ENCODE measurements at places on chromosomes 13 and 19.

- no peak for DNase-seq
Measured at GRCh38 chr13:79404361-79404760, 1.7 kb downstream of the RBM26 start.

DNA sequence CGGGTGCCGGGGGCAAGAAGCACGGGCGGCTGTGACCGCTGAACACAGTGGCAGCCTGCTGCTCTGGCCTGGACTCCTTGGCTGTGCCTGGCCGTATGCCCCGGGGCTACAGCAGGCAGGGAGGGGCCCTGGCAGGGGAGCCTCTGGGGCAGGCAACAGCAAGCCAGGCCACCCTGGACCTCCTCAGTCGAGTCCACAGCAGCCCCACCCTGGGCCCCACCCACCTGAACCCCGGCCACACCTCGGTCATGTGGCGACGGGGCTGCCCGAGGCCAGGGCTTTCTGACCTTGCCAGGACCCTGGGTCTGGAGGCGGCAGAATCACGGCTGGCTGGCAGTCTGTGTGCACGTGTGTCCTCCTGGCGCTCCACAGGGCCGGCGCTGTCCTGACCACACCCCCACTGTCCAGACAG lies 8.7 kb downstream of the CILP2 start:
- no peak for DNase-seq

- no peak for DNase-seq
Measured at GRCh38 chr13:94296471-94296870, 183.0 kb downstream of the DCT start.

GRCh38 chr19:53158119-53158656 lies 665 bp downstream of the ZNF347 start:
- no peak for DNase-seq

DNA sequence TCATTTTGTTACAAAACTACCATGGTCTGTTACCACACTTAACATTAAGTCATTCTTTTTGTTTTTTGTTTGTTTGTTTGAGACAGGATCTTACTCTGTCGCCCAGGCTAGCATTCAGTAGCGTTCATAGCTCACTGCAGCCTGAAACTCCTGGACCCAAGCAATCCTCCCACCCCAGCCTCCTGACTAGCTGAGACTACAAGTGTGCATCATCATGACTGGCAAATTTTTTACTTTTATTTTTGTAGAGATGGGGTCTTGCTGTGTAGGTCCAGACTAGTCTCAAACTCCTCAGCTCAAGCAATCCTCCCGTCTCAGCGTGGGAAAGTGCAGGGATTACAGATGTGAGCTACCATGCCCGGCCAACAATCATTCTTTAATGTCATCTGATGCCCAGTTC lies 3.3 kb downstream of the ALDH16A1 start:
- no peak for DNase-seq

- no peak for DNase-seq
Measured at GRCh38 chr19:33690378-33691029, 68.8 kb downstream of the CHST8 start.

GRCh38 chr13:19864746-19865309 lies 1.4 kb upstream of the ZMYM5 start:
- DNase-seq = no peak

GRCh38 chr13:46492946-46493345 lies 60.0 kb upstream of the LRCH1 start:
- no peak for DNase-seq

- DNase-seq = no peak
Measured at GRCh38 chr19:33400856-33401682, 27.6 kb downstream of the CEBPG start.

DNA sequence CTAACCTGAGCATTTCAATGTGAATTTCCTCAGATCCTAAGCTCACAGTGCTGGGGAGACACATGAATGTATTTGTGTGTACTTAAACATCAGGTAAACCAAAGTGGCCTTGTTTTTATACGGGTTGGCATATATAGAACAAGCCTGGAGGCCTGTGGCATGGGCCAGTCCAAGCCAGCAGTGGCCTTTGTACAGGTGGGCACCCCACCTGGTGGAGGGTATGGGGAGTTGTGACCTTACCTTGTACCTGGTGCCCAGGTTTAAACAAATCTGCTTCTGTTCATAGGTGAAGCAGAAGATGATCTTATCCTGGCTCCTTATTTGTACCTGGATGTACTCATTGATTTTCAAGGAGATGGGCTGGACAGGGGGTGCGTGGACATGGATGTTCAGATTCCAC lies 71.0 kb downstream of the ERICH6B start:
- no peak for DNase-seq

GRCh38 chr13:29597706-29598105 lies 2.2 kb upstream of the SLC7A1 start:
- DNase-seq = no peak

- DNase-seq = no peak
Measured at GRCh38 chr13:90032841-90033493, 1314.5 kb upstream of the MIR17HG start.

GRCh38 chr13:75139291-75139690 lies 342.7 kb downstream of the TBC1D4 start:
- DNase-seq = no peak

GRCh38 chr13:80584306-80584705 lies 243.4 kb upstream of the SPRY2 start:
- DNase-seq = no peak

- no peak for DNase-seq
Measured at GRCh38 chr13:85420136-85420535, 379.1 kb downstream of the SLITRK6 start.

GRCh38 chr13:41505209-41505835 lies 48.0 kb downstream of the RGCC start:
- no peak for DNase-seq

DNA sequence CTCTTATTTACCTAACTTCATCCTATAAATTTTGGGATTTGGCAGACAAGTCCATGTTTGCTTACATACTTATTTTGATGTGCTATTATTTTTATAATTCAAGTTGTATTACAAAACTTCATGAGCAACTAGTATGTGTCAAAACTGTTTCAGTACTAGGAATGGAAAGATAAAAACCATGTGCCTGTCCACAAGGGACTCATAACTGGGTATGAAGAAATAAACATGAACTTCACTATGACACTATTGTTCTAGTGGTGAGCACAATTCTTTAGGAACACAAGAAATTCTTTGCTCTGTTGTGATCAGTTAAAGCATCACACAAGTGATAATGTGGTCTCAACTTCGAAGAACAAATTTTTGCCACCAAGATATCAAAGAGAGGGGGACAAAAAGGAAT lies 97.5 kb upstream of the FBXL3 start:
- no peak for DNase-seq

GRCh38 chr13:51714663-51715168 lies 89.2 kb downstream of the DHRS12 start:
- no peak for DNase-seq

- DNase-seq = no peak
Measured at GRCh38 chr13:33326246-33326645, 40.7 kb upstream of the STARD13 start.

- DNase-seq = no peak
Measured at GRCh38 chr19:28960586-28960985, 252.4 kb downstream of the UQCRFS1 start.

DNA sequence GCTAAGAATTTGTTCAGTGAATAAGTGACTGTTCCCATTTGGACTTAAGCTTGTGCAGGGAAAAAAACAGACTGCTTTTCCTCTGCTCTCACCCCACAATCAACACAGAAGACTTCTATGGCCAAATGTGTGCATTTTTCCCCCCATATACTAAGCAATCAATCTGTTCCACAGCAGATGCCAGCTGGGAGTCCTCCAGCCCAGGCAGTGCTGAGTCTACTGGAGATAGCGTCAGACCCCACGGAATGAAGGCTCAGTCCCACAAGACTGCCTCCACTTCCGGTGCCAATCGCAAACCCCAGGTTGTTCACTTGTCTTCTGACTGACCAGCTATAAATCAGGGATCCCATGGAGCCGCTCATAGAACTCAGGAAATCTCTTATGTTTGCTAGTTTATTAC lies 69.5 kb upstream of the ANKRD10 start:
- DNase-seq = no peak

GRCh38 chr19:33159893-33160292 lies 28.0 kb downstream of the WDR88 start:
- DNase-seq = no peak

DNA sequence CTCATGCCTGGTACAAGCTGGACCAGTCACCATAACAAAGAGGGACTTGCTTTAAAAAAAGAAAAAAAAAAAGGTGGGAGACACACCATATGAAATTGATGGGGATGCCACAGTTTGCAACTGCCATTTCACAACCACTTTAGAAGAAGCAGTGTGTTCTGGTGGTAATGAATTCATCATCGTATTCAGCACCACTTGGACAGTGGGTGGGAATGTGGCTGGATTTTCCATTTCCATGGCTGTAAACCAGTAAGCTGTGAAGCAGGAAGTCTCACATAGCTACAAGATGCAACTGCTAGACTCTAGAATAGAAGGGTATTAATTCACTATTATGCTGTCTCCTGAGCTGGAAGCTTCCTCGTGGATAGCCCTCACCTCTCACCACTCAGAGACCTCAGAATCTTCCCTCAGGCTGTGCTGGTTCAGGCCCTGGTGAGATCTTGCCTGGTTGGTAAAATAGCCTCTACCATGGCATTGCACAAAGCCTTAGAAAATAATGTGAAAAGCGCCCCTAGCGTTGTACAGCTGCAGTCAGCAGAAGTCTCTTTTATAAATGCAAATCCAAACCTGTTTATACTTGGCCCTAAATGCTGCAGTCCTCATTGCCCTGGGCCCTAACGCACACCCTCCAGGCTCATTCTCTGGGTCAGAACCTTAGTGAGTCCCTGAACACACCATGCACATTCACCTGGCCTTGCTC lies 150.7 kb downstream of the KCTD15 start:
- DNase-seq = no peak

GRCh38 chr13:20359335-20359734 lies 127.2 kb upstream of the GJB6 start:
- DNase-seq = no peak

DNA sequence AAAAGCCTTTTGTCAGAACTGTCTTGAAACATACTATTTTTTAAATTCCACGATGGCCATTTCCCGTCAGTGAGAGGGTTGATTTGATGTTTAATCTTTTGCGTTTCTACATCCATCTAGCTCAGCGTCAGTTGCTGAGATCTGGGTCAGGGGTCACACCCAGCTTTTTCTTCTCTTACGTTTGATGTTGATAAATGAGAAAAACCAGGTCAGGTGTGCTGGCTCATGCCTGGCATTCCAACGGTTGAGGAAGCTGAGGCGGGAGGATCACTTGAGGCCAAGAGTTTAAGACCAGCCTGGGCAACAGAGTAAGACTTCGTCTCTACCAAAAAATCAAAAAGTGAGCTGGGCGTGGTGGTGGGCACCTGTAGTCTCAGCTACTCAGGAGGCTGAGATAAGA lies 168.9 kb downstream of the PTPRS start:
- DNase-seq = no peak

- no peak for DNase-seq
Measured at GRCh38 chr19:29379257-29380021, 146.4 kb upstream of the VSTM2B start.

DNA sequence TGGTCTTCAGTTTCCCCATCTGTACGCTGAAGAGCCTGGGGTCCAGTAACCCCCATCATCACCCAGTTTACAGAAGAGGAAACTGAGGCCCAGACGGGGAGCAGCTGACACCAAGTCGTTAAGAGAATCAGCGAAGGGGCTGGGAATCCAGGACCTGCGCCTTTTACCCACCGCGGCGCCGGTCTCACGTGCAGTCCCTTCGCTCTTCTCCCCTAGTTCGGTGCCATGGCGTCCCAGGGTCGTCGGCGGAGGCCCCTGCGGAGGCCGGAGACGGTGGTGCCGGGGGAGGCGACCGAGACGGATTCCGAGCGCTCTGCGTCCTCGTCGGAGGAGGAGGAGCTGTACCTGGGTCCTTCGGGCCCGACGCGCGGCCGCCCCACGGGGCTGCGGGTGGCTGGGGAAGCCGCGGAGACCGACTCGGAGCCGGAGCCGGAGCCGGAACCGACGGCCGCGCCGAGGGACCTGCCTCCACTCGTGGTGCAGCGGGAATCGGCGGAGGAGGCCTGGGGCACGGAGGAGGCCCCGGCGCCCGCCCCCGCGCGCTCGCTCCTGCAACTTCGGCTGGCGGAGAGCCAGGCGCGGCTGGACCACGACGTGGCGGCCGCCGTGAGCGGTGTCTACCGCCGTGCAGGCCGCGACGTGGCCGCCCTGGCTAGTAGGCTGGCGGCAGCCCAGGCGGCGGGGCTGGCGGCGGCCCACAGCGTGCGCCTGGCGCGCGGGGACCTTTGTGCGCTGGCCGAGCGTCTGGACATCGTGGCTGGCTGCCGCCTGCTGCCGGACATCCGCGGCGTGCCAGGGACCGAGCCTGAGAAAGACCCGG lies 698 bp downstream of the BLOC1S3 start:
- no peak for DNase-seq

DNA sequence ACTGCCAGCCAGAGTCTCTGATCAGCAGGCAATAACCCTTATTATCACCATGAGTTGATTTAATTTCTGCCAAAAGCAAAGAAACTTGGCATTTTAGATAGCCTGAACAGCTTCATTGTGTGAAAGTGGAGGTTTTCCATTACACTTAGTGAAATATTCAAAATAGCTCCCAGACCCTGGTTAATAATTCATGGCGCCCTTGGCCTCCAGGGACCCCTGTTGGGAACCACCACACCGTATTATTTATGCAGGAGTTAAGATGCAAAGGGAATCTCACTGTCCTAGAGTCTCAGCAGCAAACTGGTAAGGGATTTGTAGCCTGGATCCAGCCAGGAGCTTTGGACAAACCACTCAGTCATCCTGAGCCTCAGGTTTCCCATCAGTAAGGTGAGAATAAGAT lies 110.0 kb upstream of the PABPC3 start:
- no peak for DNase-seq

DNA sequence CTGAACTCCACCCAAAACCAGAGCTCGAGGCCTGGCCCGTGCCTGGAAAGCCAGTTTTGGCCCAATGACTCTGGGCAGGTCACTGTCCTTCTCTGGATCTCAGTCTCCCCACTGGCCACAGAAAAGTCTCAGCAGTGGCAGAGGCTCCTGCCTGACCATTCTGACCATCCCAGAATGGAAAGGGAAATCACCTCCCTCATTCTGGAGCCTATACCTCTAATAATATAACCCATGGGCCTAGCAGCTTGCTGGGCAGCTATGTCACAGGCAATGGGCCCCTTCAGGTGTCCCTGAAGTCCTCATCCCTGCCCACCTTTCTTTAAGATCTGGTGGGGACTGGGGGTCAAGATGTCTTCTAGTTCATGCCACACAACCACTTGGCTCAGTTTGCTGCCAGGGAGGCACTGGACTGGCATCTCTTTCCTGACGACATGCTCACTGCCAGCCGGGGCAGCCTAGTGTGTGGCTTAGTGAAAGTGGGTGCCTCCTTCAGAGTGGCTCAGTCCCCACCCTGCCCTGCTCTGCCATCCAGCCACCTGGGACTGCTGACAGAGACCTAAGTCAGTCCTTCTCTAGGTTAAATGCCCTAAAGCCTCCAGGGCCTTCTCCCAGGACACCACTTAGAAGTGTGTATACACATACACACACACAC lies 62.6 kb downstream of the AP1M1 start:
- DNase-seq = no peak

DNA sequence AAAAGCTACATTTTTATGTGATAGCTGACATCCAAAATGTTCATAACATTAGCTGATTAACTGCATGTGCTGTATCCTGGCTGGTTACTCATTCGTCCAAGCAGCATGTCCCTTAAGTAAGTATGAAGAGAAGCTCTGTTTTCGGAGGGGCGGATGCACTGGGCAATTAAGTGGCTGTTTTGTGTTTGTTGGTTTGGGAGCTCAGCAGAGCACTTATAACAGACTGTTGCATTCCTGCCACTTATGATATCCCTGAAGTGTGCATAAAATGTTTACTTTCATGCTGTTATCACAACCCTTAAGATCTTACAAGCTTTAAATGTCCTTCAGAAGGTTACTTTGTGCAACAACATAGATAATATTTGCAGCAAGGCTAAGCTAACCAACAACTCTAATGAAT lies 264.1 kb downstream of the NALCN start:
- no peak for DNase-seq
